ENCODE measurements at places on chromosomes 4 and X.

- no peak for DNase-seq
Measured at GRCh38 chrX:8760021-8760420, 28.1 kb upstream of the ANOS1 start.

DNA sequence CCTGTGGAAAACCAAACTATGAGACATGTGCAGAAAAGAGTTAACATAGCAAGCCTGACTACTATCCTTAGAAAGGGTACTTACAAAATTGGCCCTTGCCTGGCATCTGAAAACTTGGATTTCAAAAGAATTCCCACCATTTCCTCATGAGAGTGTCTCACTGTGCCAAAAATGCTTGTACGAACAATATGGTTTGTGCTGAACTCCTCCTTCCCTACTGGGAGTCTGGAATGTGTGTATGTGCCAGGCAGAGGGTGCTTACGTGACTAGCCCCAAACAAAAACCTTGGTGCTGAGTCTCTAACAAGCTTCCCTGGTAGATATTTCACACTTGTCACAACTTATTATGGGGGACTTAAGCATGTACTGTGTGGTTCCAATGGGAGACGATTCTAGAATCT lies 81.7 kb upstream of the GIMD1 start:
- no peak for DNase-seq

DNA sequence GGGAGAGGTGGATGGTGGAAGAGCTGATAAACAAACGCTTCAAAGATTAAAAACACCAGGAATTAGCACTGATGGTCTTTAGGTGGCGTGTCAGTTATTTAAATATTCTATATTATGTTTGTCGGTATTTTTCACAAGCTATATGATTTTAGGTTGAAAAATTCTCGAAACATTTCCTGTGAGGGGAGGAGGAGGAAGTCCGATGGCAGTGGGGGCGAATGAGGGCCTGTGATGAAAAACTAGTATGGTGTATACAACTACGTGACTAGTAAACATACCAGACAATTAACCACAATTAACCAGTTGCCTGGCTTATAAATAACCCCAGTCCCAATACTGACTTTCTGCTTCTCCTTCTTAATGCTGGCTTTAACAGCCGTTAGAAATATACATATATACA lies 595 bp upstream of the NAP1L2 start:
- no peak for DNase-seq

GRCh38 chr4:178340468-178340867 lies 898.2 kb upstream of the AGA start:
- DNase-seq: no peak

GRCh38 chrX:16910376-16910775 lies 36.1 kb upstream of the REPS2 start:
- no peak for DNase-seq

DNA sequence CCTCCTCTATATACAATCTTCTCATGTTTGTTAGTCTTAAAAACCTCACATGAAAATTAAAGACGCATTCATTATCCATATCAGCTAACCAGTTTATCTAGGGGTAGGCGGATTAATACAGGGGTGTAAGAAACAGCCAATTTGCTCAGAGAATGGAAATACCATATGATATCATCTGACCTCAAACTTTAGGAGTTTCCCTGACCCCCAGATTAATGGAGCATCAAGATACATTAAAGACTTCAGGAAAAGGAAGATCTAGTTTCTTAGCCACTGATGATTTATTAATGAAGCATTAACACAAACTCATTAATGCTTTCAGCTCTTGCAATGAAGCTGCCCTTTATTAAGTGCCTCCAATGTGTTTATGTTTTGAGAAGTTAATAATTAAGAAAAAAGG lies 67.5 kb downstream of the CAMK2D start:
- peak; percentile 29 for DNase-seq

- DNase-seq: no peak
Measured at GRCh38 chrX:10085223-10085622, 71.6 kb upstream of the CLCN4 start.

- no peak for DNase-seq
Measured at GRCh38 chr4:15242021-15242420, 185.8 kb upstream of the C1QTNF7 start.

DNA sequence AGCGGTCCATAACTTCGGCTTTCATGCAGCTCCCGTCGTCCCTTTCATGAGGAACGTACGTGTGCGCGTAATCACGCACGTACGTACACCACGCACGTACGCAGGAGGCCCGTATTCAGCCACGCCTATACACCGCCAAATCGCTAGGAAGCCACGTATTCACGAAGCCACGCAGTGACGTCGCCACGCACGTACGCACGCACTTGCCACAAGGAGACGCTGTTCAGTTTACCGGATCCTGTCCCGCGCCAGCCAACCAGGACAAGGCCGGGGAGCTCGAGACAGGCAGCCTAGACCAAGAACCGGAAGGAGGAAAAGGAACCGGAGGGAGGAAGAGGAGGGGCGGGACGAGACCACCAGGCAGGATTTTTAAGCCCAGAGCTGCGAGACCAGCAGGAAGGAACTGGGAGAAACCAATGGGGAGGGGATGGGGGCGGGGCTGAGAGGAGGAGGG lies at the start of gene EOLA2:
EOLA2 (minus strand) TSS at position 65 of the 454 bp plus-strand sequence. CDS start 4,617 bp downstream, outside the sequence.
- DNase-seq: peak; percentile 90

DNA sequence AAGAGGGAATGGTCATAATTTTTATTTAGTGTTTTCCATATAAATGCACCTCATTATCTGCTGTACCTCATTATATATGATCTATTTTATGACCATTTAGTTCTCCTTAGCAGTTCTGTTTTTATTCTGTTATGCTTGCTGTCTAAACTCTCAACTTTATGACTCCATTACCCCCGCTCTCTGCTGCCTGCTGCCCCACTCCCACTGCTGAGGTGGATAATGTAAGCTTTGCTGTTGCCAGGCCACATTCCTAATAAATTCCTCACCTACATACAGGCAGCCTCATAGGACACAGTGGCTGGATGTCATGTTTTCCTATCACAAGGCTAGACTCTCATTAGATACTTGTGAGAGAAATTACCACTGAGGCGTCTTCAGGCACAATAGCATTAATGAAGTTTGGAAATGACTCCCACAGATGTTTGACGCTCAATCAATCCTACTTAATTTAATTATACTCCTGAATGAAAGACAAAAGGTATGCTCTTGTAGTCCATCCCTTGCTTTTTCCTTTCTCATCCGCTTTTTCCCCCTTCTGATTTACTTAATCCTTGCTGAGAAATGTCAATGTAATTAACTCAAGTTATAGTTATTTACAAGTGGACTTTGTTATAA lies 497.5 kb upstream of the IGFBP7 start:
- DNase-seq: peak; percentile 16

DNA sequence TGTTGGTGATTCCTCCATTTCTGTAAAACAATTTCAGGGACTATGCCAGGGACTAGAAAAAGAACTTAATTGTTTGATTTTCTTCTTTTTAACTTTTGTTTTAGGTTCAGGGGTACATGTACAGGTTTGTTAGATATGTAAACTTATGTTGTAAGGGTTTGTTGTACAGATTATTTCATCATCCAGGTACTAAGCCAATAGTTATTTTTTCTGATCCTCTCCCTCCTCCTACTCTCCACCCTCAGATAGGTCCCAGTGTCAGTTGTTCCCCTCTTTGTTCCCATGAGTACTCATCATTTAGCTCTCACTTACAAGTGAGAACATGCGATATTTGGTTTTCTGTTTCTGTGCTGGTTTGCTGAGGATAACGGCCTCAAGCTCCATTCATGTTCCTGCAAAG lies 70.8 kb upstream of the BOD1L1 start:
- no peak for DNase-seq

DNA sequence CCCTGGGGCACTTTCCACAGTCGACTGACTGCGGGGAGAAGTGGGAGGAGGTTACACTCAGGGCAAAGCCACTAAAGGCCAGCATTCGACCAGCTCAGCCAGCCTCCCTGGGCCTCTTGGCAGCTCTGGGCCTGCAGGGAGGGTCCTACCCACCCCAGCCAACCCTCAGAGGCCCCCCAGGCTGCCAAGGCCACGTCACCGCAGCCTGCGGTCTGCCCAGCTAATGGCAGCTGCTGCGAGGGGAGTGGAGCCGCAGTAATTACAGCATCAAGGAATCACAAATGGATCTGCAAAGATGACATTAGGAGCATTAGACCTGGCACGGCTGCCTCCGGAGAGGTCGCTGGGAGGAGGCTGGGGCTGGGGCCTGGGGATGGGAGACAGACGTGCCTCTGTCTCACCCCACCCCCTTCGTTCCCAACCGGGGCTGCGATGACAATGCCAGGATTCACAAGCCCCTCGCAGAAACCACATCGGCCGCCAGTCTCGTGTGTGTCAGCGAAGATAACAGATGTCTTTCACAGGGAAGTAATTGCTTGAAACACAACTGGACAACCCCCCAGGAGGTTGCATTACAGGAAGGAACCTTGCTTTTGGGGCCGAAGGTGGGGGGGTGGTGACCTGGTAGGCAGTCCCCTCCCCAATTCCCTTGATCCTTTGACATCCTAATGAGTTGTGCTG lies 367.6 kb downstream of the BCOR start:
- DNase-seq: no peak

DNA sequence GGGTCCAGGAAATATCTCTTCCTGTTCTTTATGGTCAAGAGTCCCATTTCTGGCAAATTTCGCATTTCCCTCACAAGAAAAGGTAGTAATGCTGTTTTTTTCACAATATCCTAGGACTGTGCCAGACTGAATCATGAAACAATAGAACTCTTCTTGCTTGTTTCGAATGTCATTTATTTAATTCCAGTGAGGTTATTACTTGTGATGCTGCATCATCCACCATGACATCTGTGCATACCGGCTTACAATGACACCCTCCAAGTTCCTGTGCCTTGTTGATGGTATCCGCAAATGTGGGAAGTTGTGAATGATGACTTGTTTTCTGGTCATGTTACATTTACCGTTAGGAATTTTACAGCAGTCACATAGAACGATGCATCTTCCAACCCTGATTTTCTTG lies 42.9 kb upstream of the SPRY1 start:
- no peak for DNase-seq

DNA sequence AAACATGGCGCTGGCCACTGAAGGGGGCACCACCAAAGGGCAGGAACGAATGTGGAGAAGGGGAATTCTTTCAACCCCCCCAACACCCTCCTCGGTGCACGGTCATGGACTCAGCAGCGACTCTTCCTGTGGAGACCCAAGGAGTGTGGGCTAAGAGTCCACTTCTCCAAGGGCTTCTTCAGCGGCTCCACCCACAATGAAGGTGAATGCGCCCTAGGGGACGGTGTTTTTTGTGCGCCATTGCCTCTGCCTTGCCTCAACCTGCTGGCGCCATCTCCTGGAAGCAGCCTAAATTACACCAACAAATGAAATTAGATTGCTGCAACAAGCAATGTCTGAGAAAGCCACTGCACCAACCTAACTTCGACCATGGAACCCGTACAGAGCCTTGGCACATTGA lies 169.2 kb upstream of the MAGEB18 start:
- DNase-seq: no peak

DNA sequence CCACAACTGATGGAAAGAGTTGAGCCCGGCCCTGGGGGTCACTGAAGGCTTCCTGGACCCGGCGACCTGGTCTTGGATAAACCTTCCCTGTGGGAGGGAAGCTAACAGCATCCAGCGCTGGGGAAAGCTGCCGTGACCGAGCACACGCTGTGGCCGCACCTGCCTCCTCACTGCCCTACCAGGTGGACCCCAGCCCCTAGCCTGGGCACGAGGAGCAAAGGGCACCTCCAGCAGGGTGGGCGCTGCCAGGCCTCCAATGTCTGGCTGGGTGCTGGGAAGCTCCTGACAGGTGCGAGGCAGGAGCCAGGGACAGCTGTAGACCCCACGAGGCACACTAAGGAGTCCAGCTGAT lies 7.9 kb downstream of the TADA2B start:
- no peak for DNase-seq

DNA sequence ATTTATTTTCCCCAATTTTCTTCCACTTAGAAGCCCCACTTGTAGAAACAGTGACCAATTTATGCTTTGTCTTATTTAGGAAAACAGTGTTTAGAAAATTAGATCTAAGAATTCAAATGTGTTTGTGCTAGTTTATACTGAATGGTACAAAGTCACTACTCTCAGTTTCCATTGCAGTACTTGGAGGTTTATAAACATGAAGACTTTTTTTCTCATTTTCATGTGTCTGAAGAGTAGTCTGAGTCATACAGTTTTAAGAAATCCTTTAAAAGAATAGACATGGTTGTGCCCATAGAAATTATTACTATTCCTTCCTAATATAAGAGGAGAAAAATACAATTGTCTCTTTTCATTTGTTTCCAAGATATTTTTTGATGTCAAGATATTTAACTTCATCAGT lies 458.7 kb downstream of the NAF1 start:
- DNase-seq: no peak

GRCh38 chr4:86894455-86894854 lies 2.2 kb upstream of the C4orf36 start:
- DNase-seq: no peak

GRCh38 chr4:143286701-143287571 lies 49.7 kb upstream of the GAB1 start:
- DNase-seq: no peak

- DNase-seq: no peak
Measured at GRCh38 chrX:70226048-70226447, 8.4 kb upstream of the AWAT1 start.

DNA sequence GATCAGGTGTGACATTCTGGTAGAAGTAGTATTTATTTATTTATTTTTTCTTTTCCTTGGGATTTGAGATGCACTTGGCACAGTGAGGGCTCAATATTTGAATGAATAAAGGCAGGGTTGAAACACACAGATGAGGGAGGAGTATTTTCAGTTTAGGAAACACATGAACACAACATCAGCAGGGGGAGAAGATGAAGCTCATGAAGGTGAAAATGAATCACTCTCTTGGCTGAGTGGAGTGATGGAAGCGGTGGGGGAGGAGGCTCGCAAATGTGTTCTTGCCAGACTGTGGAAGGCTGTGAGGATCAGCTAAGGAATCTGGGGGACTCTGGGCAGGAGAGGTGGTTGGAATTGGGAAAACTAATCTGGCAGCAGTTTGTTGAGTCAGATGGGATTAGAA lies 55.3 kb downstream of the ARHGAP10 start:
- no peak for DNase-seq

DNA sequence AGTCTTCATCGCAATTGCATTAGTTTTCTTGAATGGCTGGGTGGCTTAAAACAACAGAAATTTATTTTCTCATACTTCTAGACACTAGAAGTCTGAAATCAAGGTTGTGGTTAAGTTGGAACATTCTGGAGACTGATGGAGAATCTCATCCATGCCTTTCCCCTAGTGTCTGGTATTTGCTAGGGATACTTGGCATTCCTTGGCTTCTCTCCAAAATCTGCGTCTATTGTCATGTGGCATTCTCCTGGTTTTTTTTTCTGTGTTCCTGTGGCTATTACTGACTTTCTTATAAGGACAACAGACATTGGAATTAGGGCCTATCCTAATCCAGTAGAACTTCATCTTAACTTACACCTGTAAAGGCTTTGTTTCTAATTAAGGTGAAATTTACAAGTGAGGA lies 272.8 kb upstream of the EPHA5 start:
- DNase-seq: no peak

All from right renal pelvis (tissue), 4 donors.